Activated naive CD8-positive, alpha-beta T cell treated with anti-CD3 and anti-CD28 coated beads, Interleukin-2, amount 50 U/mL, for 16 hours (primary cell): ENCODE measurements at places on chromosomes 2 and 18.

- DNase-seq, result no peak
These were observed 245.6 kb downstream of the TPGS2 start for GRCh38 chr18:36582988-36583745.

DNA sequence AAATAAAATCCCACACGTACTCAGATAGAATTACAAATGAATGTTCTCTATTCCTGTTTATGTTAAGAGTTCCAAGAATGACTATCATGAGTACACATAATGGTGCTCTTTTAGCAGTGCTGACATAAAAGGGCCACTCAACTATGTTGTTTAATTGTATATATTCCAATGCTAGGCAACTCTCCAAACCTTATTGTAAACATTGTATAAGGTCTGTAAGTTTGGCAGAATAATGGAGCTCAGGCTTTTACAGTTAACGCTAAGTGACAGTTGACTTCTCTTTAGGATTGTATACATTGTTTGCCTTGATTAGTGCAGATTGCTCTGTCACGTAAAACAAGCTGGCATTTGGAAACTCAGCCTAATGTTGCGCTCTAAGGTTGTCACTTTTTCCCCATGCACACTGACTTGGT is 20.8 kb downstream of the RBMS1 start:
- DNase-seq, result no peak

DNA sequence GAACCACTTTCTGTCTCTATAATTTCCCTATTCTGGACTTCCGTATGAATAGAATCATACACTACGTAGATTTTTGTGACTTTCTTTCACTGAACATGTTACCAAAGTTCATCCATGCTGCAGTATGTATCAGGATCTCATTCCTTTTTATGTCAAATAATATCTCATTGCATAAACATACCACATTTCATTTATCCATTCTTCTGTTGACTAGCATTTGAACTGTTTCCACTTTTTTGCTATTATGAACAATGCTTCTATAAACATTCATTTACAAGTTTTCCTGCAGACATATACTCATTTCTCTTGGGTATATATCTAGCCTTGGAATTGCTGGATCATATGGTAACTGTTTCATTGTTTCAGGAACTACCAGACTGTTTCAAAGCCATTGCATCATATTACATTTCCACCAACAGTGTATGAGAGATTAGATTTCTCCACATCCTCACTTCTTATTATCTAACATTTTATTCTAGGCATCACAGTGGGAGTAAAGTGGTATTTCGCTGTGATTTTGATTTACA is 186.2 kb downstream of the DYM start:
- no peak for DNase-seq

GRCh38 chr2:38440655-38441054 is 63.6 kb upstream of the ATL2 start:
- DNase-seq, result no peak

GRCh38 chr2:10296142-10296541 is 6.6 kb upstream of the HPCAL1 start:
- DNase-seq, result no peak

- DNase-seq, result no peak
These were observed 44.3 kb upstream of the CAB39 start for GRCh38 chr2:230668184-230668938.

DNA sequence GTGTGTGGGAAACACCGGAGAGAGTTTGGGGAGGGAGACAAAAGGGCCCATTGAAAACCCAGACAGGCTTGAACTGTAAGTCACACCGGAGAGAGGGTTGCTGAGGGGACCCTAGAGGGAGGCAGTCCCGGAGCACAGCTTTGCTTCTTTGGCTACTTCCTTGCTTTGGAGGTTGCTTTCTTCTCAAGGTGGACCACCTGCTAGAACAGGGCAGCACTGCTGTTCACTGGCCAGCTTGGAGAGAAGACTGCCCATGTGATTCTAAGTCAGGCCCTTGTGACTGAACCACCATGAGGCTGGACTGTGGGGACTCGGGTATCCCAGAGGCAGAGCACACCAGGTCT is 4.4 kb downstream of the ACTG2 start:
- DNase-seq, result no peak

GRCh38 chr18:9658087-9658641 is 43.8 kb upstream of the PPP4R1 start:
- no peak for DNase-seq

GRCh38 chr2:62817995-62818713 is 112.6 kb downstream of the EHBP1 start:
- no peak for DNase-seq

- DNase-seq, result no peak
These were observed 52.5 kb upstream of the APCDD1 start for GRCh38 chr18:10401930-10402329.

DNA sequence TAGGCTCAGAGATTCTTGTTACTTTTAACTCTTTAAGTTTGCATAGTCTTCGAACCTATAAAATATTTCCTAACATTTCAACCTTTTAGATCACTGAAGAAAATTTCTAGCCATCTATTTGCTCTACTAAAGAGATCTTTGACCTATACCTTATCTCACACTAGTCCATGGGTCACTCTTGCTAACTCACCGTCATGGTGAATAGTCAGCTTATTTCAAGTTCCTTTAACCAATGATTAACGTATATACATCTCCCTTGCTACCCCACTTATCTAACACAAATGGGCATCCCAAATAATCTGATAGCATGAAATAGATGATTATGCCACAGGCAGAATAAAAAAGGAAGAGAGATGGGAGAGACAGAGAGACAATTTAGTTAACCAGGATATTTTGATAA is 303.1 kb downstream of the GPD2 start:
- DNase-seq, result no peak

DNA sequence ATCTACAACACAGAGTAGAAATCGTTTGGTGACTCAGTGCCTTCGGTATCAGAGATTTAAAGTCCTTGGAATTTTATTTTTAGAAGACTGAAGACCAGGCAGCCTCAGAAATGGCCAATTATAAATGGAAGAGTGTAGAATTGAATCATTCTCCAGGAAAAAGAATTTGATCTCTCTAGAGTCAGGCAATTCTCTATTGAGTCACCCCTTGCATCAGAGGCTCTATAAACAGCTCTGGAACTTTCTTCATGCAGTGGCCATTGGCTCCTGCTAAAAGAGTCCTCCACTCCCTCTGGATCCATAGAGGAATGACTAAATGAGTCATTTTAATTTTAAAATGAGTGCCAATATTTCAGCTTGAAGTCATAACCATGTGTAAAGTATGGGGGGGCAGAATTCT is 816.2 kb downstream of the TDRD15 start:
- no peak for DNase-seq

DNA sequence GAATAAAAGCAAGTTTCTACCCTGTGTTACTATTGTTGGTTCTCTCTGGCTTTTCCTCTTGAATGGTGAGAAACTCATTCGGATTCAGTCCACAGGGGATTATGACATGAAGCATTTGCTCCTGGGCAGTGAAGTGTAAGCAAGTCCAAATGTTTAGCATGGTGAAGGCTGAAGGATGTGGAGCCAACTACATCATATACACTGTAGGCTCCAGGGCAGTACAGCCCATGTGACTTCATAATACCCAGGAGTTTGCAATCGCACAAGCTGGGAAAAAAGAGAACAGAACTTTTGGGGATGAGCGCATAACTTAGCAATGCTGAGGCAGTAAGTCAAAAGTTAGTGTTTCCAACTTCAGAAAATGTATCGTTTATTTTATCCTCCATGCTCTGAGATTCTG is 695.7 kb upstream of the POU3F3 start:
- no peak for DNase-seq

DNA sequence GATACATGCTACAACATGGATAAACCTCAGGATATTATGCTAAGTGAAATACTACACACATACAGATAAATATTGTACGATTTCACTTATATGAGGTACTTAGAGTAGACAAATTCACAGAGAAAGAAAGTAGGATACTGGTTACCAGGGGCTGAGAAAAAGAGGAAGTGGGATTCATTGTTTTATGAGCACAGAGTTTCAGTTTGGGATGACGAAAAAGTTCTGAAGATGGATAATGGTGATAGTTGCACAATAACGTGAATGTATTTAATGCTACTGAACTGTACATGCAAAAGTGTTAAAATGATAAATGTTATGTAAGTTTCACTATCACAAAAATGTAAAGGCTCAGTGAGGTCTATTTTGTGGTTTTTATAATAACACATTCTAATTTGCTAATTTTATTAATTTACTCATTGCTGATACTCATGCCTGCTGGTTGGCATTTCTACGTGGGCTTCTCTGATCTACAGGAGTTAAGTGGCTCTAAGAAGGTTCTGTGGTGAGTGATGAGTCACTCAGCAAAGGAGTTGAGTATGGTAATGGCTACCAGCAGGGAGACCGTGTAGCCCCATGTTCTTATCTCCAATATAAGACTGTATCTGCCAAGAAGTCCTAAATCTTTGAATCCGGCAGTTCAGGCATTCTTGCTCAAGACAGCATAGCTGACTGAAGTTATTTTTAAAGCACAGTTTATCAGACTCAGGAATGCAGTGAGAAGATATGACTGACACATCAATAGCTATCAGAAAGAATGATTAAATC is 41.1 kb downstream of the UPP2 start:
- DNase-seq, result no peak
